ENCODE measurements at places on chromosomes 1 and 21.
A peak's percentile ranks its signal among the peaks of the same experiment; 100 is the strongest.

GRCh38 chr1:207414606-207415108, 39.5 kb upstream of the CR2 start:
- no peak for DNase-seq

GRCh38 chr1:212595229-212595628, 13.3 kb upstream of the ATF3 start:
- no peak for DNase-seq

DNA sequence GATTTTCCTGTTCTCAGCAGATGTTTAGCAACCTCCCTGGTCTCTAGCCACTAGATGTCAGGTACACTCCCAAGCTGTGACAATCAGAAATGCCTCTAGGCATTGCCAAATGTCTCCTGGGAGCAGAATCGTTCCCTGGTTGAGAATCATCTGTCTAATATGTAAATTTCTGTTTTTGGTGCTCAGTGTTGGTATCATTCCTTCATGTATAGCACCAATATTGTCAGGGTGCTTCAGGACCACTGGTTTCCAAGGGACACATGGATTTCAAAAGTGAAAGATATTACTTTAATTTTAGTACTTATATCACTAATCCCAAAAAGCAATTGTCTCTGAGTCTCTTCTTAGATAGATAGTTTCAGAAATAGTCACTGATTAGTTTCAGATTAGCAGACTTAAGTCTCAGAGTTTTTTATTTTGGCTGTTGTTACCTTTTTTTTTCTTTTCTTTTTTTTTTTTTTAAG, 160.1 kb downstream of the PTPRC start:
- no peak for DNase-seq

- DNase-seq = no peak
Observed at GRCh38 chr1:198577444-198577843, 37.0 kb upstream of the ATP6V1G3 start.

DNA sequence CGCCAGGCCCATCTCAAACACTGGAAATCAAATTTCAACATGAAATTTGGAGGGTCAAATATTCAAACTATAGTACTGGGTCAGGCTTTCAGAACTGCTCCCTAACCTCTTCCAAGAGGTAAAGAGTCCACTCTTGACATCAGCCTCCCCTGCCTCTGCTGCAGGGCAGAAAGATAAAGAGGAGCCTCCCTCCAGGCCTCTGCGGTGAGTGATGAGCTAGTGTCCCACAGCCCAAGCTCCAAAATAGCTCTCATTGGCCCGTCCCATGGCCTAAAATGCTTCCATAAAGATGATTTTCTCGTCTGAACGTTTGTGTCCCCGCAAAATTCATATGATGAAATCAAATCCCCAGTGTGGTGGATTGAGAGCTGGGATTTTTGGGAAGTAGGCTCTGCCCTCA, 33.7 kb upstream of the CCSAP start:
- no peak for DNase-seq

- DNase-seq = peak; percentile 16
Observed at GRCh38 chr1:204255966-204256365, 42.2 kb upstream of the GOLT1A start.

DNA sequence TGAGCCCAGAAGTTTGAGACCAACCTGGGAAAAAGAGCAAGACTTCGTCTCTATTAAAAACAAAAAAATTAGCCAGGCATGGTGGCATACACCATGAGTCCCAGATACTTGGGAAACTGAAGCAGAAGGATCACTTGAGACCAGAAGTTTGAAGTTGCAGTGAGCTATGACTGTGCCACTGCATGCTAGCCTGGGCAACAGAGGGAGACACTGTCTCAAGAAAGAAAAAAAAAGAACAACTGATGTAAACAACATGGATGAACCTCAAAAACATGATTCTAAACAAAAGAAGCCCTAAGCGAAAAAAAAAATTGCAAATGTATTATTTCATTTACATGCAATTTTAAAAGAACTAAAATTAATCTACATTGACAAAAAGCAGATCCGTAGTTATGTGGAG, 9.0 kb downstream of the LRRC40 start:
- no peak for DNase-seq

Data from left hindlimb (tissue), 1 donor.